ENCODE measurements at places on chromosomes 13 and 19.
A peak's percentile ranks its signal among the peaks of the same experiment; 100 is the strongest.

- peak; percentile 24 for DNase-seq
These were observed 321.9 kb downstream of the FOXO1 start for GRCh38 chr13:40344270-40345148.

GRCh38 chr13:58376349-58376748 lies 744.8 kb downstream of the PCDH17 start:
- no peak for DNase-seq

GRCh38 chr13:80884056-80884785 lies 543.3 kb upstream of the SPRY2 start:
- DNase-seq, result no peak

GRCh38 chr13:98022210-98022609 lies 68.7 kb downstream of the IPO5 start:
- no peak for DNase-seq

GRCh38 chr19:14181906-14182305 lies 24.1 kb downstream of the ADGRL1 start:
- DNase-seq, result no peak

DNA sequence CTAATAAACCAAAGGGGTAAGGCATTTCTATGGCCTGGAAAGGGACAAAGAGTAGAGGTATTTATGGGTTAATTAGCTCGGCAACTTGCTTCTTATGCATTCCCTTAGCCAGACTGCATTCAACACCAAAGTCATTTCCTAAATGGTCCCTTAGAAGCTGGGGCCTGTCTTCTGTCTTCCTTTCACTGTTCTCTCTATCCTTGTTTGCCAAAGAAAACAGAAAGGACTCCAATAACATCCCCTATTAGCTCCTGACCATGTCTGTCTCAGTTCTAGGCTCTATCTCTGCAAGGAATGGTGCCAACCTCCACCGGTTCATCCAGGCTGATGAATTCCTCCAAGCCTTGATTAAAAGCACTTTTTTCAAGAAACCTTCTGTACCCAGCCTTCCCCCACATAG lies 123.5 kb downstream of the KCTD12 start:
- no peak for DNase-seq

DNA sequence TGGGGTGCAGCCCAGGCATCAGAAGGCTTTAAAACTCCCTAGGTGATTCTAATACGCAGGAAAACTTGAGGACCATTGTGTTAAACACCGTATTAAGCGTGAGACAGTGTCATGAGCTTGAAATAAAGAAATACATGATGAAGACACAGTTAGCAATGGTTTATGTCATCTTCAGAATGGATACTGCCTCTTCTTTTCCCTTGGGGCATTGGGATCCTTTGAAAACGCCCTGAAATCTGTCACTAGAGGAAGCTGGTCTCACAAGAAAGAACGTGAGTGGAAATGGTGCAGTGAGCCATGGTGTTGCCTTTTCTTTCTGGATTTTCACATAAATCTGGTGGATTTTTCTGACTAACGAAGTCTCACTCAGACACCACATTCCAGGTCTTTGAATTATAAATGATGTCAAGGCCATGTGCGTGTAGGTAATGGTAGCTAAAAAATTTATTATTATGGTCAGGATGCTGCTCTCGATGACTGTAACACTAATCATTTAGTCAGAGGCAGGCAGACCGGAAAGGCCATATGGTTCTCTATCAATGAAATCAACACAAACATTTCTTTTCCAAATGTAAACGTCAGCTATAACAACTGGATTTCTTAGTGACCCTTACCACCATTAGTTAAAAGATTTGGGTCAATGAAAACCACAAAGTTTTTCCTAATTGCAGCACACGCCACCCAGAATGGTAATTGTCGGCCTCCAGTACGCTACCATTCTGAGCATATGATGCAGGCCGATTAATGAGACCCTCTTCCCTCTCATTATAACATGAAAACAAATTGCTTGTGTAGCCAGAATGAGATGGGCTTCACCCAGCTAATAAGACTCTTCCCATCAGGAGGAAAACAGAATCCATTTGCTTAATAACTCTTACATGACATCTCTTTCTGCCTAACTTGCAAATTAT lies 105.6 kb downstream of the SLC7A1 start:
- DNase-seq, result no peak

DNA sequence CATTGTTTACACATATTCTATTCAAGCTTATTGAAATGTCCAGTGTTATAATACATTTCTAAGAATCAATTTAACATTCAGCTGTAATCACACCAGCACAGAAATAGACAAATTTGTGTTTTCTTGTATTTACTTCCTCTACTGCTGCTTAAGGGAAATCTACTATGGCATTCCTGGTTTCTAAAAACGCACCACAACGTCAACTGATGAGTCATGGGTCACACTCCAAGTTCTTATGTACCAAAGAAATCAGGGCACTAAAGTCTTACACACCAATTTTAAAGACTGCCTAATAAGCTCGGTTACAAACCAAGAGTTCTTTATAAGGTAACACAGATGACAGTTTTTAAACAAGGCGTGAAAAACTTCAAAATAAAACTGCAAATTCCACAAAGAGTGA lies 13.2 kb downstream of the LNX2 start:
- no peak for DNase-seq

GRCh38 chr13:111317571-111318345 lies 2.7 kb upstream of the TEX29 start:
- DNase-seq, result no peak

All from NCI-H524 treated with DMSO at 0.1 percent for 48 hours (cell line).